ENCODE measurements at places on chromosomes 12 and 14.

DNA sequence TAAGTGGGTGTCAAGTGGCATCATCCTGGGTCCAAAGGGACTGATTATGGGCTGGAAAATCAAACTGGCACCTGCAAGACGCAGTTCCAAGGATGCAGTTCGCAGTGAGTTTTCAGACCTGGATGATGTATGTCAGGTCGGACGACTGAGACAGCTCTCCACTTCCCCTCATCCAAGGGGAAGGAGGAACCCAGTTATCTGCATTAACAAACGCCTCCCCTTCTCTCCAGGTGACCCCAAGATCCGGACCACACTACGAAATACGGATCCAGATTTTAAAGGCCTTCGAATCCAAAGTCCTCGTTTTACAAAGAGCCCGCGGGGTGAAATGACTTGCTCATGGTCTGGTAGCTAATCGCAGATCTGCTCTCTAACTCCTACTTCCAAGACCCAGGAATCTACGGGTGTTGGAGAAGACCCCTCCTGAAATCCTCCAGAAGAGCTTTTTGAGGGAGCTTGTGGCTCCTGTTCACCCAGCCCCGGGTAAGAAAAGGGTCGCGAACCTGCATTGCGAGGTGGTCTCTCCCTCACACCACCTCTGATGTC is 460 bp upstream of the SYNE2 start:
- no peak for DNase-seq

- DNase-seq: no peak
Measured at GRCh38 chr14:20529806-20530205, 24.5 kb downstream of the RNASE10 start.

- no peak for DNase-seq
Measured at GRCh38 chr12:127025545-127025944, 1241.4 kb upstream of the TMEM132C start.

DNA sequence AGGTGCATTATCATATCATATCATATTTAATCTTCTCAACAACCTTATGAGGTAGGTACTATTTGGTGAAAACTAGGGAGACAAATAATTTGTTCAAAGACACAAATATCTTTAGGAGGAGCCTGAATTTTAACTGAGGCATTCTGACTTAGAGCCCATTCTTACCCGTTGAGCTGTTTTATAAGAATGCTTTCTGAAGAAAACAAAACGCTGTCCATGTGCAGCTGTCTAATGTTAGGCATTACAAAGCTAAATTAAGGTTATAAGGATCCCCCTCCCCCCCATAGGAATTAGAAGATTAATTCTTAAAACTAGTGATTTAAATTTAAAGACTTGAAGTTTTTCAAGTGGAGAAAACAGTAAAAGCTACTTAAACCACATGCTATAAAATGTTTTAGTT is 6.4 kb downstream of the KTN1 start:
- no peak for DNase-seq

- no peak for DNase-seq
Measured at GRCh38 chr14:57122129-57122528, 146.6 kb downstream of the EXOC5 start.

- DNase-seq: no peak
Measured at GRCh38 chr12:111276146-111276545, 92.7 kb downstream of the PHETA1 start.

DNA sequence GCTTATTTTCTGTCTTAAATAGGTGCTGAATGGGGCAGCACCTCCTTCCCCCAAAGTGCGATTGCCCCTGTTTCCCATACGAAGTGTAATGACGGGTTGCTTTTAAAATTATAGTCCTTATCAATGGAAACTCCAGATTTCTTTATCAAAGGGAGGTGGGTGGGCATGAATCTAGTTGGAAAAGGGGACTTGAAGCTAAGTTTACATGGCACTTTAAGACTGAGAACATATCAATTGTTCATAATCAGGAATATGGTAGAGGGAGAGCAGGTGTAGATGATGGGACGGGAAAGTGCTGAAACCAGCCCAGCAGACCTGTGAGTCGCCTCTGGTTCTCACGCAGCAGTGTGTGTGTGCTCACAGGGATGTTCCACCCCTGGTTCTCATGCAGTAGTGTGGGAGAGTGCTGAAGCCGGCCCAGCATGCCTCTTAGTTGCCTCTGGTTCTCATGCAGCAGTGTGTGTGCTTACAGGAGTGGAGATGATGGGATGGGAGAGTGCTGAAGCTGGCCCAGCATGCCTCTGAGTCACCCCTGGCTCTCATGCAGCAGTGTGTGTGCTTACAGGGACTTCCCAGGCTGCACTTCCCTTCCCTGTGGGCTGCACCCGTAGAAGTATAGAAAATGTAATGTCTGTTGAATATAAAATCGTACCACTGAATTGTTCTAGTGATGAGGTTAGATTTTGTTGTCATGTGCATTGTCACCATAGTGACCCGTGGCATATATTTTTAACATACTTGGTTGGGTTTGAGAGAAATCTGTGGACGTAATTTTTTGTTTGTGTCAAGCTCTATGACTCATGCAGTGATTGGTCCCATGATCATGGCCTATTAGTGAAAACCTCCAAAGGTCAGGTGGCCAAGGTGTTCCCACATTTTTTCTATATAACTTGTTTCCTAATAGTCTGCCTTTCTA is 51.6 kb downstream of the GPATCH2L start:
- peak; percentile 77 for DNase-seq

DNA sequence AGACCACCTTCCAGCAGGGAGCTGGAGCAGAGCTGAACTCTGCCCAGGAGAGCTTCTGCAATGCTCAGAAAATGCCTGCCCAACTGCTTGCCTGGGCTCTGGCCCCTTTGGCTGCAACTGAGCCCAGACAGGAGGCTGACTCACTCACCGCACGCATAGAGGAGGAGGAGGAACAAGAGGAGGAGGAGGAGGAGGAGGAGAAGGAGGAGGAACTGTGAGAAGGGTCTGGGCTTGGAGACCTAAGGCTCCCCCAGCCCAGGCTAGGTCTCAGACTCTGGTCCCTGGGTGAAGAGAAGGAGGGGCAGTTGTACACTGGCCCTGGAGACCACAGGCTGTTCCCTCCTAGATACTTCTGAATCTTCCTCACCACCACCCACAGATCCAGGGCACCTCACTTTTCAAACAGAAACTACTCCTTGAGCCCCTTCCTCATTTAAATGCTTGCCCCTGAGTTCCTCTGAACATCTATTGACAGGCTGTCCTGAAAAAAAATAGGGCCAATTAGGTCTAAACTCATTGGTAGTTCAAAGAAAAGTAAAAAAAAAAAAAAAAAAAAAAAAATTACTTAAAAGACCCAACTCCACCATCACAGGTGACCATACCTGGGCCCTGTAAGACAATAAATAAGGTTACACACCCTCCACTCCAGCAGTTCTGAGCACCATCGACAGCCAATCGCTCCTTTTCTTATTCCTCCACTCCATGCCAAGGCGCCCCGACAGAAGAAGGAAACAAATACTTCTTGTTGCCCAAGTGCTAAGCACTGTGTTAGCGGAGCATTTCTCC is 674 bp downstream of the VDR start:
- no peak for DNase-seq

GRCh38 chr14:102883089-102883541 is 39.3 kb upstream of the AMN start:
- no peak for DNase-seq

DNA sequence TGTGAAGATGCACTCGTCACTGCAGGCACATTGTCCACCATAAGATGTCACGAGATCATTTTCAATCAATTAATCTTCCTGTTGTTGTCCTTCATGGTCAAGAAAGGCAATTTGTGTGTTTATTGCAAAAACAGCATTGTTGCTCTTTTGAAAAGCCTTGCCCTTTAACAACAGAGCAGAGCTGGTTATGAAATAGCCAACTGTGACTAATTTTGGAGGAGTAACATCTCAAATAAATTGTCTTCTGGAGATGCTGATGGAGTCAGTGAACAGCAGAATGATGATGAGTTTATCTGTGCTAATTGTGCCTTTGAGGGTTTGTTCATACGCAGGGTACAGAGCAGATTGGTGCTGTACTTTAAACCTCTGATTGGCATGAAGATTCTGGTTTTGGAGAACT is 88.3 kb upstream of the E2F7 start:
- no peak for DNase-seq

- DNase-seq: no peak
Measured at GRCh38 chr12:109538191-109538863, 35.0 kb downstream of the MMAB start.

- DNase-seq: peak; percentile 60
Measured at GRCh38 chr12:89225808-89226411, 126.4 kb downstream of the DUSP6 start.

DNA sequence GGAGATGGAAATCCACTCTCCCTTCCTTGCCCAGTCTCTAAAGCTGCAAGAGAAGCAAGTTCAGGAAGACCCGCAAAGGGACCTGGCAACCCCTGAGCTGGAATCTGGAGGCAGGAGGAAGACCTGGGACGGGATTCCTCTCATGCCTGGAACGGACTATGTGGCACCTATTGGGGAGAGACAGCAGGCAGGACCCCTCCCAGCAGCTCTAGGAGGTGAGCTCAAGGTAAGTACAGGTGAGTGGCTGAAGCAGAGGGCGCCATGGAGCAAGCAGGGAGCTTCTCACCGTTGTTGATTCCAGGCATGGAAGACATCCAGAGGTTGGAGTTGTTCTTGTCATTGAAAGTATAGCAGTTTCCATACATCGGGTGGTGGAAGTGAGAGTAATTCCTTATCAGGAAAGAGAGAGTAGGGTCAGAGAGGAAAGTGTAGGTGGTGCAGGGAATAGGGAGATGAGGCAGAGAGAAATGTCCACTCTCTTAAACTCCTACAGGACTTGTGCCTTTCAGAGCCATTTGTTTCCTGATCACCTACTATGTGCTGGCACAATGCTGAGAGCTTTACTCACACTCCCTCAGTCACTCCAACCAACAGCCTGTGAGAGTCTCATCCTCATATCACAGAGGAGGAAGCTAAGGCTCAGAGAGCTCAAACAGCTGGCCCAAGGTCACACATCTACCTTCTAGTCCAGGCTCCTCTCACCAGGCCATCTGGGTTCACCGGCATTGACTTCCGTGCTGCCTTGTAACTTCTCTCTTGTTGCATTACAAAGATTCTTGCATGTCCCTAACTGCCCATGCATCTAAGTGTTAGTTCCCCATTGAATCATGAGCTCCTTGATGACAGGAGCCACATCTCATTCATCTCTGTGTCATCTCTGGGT is 13.9 kb upstream of the TNFRSF1A start:
- DNase-seq: no peak

- no peak for DNase-seq
Measured at GRCh38 chr12:89859508-89860220, 151.0 kb upstream of the ATP2B1 start.

DNA sequence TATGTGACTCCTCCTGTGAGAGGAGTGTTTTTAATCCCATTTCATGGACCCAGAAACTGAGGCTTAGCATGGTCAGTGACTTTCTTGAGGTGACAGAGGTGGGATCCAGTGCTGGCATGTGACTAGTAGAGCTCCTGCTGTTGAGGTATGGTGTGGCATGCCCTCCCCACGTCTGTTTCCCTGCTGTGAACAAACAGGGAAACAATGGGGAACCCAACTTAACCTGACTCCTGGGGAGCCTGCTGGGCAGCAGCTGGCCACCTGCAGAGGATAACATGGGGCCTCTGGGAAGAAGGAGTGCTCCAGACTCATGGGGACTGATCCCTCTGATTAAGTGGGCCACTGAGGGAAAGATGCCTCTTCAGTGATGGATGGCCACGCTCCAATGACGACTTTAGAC is 114.0 kb downstream of the BEGAIN start:
- no peak for DNase-seq

DNA sequence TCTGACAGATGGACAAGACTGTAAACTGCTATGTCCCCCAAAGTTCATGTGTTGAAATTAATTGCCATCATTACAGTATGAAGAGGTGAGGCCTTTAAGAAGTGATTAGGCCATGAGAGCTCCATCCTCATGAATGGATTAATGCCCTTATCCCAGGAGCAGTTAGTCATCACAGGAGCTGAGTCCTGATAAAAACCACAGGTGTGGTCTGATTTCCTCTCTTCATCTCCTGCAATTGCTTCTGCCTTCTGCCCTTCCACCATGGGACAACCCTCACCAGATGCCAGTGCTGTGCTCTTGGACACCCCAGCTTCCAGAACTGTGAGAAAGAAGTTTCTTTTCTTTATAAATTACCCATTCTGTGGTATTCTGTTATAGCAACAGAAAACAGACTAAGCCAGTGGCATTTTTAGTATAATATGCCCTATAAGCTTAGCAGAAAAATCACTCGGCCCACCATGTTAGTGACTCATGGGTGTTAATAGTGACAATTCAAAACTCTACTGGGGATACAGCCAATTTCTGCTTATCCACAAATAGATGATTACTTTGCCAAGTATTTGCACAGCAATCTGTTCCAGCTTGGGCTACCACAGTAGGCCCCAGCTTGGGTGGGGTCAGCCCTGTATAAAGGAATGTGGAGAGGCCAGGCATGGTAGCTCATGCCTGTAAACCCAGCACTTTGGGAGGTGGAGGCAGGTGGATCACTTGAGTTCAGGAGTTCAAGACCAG is 129.0 kb upstream of the BCL2L14 start:
- DNase-seq: no peak

DNA sequence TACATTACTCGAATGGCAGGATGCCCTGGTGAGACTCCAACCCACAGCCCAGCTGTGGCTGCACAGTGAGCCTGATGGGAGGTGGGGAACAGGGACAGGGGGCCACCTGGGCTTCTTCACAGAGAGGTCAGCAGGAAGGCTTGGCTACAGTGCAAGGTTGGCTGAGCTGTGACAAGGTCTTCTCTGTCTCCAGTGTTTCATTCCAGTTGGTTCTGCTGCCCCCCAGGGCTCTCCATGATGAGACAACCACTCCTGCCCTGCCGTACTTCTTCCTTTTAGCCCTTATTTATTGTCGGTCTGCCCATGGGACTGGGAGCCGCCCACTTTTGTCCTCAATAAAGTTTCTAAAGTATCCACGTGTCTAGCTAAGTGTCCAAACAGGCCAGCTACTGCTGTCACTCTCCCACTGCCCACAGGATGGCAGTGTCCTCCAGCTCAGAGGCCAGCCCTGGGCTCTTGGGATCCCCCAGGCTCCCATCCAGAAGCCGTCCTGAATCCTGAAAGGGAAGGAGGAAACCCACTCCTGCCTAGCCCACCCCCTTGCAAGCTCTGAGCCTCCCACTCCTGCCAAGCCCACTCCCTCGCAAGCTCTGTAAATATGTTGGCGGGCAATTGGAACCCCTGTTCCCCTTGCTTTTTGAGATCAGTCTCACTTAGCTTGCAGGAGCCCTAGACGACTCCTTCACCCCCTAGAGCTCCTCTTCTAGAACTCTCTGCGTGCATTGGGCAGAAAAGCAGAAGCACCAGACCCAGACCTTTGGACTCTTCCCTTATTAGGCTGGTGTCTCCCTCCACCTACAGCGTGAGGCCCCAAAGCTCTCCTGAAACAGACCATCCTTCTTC is 5.4 kb downstream of the C1QL4 start:
- DNase-seq: peak; percentile 46

GRCh38 chr12:40336573-40337199 is 111.9 kb downstream of the LRRK2 start:
- no peak for DNase-seq

Data from smooth muscle cell of the brain vasculature (primary cell).